ENCODE measurements at places on chromosomes 3 and 15.
A peak's percentile ranks its signal among the peaks of the same experiment; 100 is the strongest.

DNA sequence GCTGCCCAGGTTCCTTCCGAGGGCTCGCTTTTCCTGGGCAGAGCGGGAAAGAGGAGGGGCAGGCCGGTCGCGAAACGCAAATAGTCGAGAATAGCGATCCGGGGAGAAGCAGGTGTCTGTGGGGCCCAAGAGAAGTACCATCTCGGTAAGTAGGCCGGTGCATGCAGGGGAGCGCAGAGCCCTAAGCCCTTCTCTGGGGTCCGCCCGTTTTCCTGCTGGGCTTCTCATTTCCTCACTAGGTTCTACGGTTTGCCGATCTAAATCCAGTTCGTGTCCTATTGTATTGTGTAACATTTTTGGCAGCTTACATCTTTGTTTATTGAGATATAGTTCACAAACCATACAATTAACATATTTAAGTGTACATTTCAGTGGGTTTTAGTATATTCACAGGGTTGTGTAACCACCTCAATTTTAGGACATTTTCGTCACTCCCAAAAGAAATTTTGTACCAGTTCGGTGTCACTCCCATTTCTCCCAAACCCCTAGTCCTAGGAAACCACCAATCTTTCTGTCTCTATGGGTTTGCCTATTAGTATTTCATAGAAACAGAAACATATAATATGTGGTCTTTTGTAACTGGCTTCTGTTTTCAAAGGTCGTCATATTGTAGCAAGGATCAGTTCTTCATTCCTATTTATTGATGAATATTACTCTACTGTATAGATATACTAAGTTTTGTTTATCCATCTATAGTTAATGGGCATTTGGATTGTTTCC, 6.8 kb upstream of the TRIM69 start:
- DNase-seq: no peak

GRCh38 chr15:39629371-39629770, 48.5 kb downstream of the THBS1 start:
- DNase-seq: no peak

DNA sequence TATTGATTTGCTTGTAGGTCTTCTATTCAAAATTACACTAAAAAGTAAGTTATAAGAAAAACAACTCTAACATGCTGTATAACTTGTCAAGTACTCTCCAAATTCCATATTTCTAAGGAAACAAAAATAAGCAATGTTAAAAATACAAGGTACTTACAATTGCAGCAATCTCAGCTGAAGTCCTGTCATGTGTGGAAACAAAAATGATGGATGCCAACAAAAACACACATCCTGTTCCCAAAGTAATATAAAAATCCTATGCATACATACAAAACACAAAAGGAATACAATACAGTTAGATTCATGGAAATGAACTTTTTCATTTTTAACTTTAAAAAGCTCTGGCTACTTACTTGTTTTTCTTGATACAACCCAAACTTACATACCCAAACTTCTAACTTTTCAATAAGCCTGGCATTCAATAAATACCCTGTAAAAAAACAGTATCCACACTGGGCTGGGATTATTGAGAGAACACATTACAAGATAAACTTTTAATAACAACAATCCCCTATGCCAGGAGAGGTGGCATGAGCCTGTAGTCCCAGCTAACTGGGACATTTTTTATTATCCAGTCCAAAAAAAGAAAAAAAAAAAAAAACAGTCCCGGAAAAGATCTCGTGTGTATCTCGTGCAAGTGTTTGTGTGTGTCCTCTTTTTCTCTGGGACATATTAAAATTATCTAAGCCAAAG, 14.7 kb downstream of the CMTM6 start:
- no peak for DNase-seq

DNA sequence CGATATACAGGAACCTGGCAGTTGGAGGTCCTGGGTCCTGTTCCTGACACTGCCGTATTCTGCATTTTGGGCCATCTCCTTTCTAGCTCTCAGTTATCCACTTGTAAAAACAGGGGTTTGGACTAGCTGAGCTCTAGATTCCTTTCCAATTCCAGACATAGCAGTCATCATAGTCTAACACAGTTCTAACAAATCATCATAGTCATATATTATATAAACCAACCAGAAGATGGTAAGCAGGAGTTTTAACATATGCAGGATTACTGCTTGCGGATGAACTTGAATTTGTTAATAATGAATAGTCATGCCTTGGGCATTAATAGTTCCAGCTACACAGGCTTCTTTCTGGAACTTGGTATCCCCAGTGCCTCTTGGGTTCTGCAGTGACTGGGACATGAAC, 26.6 kb downstream of the MASP1 start:
- no peak for DNase-seq

- no peak for DNase-seq
Measured at GRCh38 chr3:194686816-194687637, 1.3 kb downstream of the FAM43A start.

DNA sequence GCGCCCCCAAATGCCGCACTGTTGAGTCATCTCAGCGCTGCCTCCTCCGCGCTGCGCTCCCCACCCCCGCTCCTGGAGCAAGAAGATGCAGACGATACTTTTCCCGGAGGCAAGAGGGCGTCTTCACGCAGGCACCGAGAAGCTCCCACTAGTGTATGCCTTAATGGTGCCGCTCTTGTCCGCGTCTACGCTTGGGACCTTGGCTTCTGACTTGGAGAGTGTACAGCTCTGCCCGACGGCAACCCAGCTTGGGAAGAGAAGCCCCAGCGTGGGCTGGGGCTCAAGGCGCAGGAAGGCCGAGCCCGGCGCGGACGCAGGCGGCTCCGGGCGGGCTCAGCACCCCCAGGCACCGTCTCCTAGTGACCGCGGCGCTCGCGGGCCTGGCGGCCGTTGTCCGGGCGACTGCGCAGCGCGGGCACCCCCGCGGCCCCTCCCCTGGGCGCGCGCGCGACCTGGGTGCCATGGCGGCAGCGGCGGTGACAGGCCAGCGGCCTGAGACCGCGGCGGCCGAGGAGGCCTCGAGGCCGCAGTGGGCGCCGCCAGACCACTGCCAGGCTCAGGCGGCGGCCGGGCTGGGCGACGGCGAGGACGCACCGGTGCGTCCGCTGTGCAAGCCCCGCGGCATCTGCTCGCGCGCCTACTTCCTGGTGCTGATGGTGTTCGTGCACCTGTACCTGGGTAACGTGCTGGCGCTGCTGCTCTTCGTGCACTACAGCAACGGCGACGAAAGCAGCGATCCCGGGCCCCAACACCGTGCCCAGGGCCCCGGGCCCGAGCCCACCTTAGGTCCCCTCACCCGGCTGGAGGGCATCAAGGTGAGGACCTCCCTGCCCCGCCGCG, at the start of gene P4HTM:
Gene P4HTM, plus strand, starts transcription at position 446 of the 840 bp plus-strand sequence. Its CDS starts 16 bp downstream, at position 462.
- DNase-seq: peak; percentile 55

- DNase-seq: no peak
Measured at GRCh38 chr15:42602501-42602900, 27.1 kb downstream of the STARD9 start.
